ENCODE measurements at places on chromosomes 11 and 22. TPM values are rescaled to one million over a fixed set of nuclear protein-coding genes. Genes with fewer than 3 reads are reported as not detected.

GRCh38 chr11:6630632-6631291, 11.5 kb upstream of the TPP1 start:
- H3K36me3 ChIP-seq, result peaks cover 50% of the 10 kb centered on the region
- DNase-seq, result no peak
- no peak overlapping the region for H3K4me3 ChIP-seq
- no peaks in the 10 kb centered on the region for H3K4me1 ChIP-seq
- no peak overlapping the region for H3K27ac ChIP-seq

GRCh38 chr22:43844560-43845545, 17.5 kb downstream of the SULT4A1 start:
- H3K4me3 ChIP-seq, result no peak overlapping the region
- H3K4me1 ChIP-seq, result no peaks in the 10 kb centered on the region
- no peak for DNase-seq

- H3K36me3 ChIP-seq, result peaks cover 93% of the 10 kb centered on the region
- H3K4me1 ChIP-seq, result peaks cover 9% of the 10 kb centered on the region
- H3K27ac ChIP-seq, result no peak overlapping the region
- DNase-seq, result no peak
These were observed 7.7 kb upstream of the SIPA1 start for GRCh38 chr11:65630215-65630614.

DNA sequence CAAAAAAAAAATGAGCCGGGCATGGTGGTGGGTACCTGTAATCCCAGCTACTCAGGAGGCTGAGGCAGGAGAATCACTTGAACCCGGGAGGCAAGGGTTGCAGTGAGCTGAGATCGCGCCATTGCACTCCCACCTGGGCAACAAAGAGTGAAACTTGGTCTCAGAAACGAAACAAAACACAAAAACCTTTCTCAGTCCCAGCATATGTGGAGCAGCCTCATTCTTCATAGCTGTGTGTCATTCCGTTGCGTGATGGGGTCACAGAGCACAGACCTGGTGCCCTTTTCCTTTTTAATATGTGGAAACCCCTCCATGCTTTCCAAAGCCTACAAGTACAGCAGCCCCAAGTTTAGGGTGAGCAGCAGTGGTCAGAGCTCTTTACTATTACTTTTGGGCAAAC, 13.7 kb downstream of the PEX26 start:
- peak overlapping the region; percentile 13 for H3K4me3 ChIP-seq
- no peaks in the 10 kb centered on the region for H3K27me3 ChIP-seq
- no peak for DNase-seq
- peak overlapping the region; percentile 87 for H3K27ac ChIP-seq

DNA sequence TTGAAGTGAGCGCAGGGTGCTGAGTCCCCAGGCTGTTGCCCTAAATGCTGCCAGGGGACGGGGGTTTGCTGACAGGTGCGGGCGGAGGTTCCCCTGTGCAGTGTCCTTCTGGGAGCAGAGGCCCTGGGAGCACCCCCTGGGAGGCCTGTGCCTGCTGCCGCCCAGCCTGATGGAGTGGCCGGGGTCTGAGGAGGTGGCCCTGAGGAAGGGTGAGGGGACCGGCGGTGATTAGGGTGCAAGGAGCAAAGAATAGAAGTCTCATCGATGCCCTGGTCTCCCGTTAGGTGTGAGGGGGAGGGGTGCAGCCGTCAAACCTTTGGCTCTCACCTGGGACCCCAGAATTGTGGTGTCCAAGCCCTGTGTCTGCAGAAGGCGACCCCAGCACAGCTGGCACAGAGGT, 1294.7 kb downstream of the BRD1 start:
- no peaks in the 10 kb centered on the region for H3K36me3 ChIP-seq
- no peaks in the 10 kb centered on the region for H3K27me3 ChIP-seq
- no peak for DNase-seq
- H3K27ac ChIP-seq, result no peak overlapping the region

DNA sequence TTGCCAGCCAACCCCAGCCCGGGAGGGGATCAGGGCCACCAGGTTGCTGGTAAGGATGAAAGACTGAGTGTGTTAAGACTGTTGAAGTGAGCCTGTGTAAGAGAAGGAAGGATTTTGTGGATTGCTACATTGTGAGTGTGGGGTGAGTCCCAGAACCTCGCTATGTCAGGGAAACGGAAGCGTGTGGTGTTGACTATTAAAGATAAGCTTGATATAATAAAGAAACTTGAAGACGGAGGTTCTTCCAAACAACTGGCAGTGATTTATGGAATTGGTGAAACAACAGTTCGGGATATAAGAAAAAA, 627 bp downstream of the JRKL start:
- H3K4me3 ChIP-seq, result peak overlapping the region; percentile 87
- DNase-seq, result no peak
- no peaks in the 10 kb centered on the region for H3K36me3 ChIP-seq

ZNF280B gene
- total RNA-seq, result 1.1 TPM
